ENCODE measurements at places on chromosomes 16 and 17.

DNA sequence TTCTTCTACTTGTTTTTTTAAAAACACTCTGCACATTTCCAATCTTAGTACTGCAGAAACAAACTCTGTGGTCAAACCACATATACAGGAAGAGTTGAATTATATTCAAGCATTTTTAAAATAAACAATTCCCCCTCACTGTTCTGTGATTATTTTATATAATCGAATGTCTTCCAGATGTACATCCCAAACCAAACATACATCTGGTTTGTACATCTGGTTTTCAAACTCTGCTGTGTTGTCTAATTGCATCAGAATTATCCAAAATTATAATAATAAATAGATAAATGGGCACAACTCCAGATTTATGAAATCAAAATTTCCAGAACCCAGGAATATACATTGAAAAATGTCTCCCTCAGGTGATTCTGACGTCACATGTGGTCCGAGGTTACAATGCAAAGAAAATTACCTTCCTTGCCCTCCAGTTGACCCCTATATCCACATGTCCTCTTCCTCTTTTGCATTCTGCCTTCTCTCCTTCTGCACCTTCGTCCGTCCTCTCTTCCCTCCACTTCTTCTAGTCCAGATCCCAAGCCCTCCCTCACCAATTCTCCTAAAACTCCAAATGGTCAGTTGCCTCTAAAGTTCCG is 13.3 kb upstream of the CCDC144A start:
- DNase-seq, result no peak

- no peak for DNase-seq
These were observed 16.5 kb upstream of the EIF1 start for GRCh38 chr17:41672153-41672552.

DNA sequence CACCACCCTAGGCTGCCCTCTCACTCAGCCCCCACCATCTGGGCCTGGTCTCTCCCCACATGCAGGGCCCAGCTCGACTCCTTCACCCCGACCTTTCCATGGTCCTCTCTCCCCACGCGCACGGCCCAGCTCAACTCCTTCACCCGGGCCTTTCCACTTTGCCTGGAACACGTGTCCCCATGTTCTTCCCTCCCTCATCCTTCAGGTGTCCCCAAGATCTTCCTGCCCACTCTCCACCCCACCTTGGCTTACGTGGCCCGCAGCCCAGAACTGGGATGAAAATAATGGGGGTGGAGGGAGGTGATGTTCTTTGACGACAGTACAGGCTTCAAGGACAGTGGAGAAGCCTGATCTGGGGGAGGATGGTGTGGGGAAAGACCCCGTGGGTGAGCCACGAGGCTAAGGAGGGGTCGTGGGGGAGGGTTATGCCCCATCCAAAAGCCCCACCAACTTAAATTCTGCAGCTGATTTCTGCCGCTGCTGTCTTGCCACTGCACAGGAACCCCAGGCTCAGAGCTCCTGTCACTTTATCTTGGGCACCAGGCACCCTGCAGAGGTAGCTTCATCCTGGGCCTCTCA is 9.9 kb upstream of the MEAK7 start:
- no peak for DNase-seq

- DNase-seq, result no peak
These were observed 64.5 kb upstream of the CIBAR2 start for GRCh38 chr16:85176541-85177447.

DNA sequence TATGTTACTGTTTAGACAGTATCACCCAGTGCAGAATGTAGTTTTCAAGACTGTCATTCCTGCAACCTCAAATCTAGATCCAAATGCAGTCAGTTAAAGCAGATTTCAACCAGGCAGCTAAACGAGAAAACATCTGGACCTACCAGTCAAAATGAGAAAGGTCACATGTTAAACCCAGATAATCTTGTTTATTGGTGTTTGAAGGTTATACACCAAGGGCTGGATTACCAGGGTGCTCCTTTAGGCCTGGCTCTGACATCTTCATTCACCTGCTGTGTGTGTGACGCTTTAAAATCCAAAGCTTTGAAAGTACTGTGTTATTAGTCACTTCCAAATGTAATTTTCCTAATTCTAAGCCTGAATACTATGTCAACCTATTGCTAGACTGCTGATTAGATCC is 54.9 kb downstream of the IKZF3 start:
- no peak for DNase-seq

DNA sequence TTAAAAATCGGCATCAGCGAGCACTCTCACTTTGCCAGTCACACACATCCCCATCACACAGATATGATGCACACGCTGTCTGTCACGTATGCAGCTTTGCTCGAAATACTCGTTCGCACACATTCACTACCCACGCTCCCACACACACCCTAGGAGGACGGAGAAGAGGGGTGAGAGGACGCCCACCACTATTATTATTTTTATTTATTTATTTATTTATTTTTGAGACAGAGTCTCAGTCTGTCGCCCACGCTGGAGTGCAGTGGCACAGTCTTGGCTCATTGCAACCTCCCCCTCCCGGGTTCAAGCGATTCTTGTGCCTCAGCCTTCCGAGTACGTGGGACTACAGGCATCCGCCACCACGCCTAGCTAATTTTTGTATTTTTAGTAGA is 30.4 kb downstream of the HASPIN start:
- DNase-seq, result no peak

GRCh38 chr17:78396441-78397337 is 18.2 kb downstream of the PGS1 start:
- no peak for DNase-seq

GRCh38 chr17:2928294-2928890 is 132.2 kb downstream of the RAP1GAP2 start:
- no peak for DNase-seq

DNA sequence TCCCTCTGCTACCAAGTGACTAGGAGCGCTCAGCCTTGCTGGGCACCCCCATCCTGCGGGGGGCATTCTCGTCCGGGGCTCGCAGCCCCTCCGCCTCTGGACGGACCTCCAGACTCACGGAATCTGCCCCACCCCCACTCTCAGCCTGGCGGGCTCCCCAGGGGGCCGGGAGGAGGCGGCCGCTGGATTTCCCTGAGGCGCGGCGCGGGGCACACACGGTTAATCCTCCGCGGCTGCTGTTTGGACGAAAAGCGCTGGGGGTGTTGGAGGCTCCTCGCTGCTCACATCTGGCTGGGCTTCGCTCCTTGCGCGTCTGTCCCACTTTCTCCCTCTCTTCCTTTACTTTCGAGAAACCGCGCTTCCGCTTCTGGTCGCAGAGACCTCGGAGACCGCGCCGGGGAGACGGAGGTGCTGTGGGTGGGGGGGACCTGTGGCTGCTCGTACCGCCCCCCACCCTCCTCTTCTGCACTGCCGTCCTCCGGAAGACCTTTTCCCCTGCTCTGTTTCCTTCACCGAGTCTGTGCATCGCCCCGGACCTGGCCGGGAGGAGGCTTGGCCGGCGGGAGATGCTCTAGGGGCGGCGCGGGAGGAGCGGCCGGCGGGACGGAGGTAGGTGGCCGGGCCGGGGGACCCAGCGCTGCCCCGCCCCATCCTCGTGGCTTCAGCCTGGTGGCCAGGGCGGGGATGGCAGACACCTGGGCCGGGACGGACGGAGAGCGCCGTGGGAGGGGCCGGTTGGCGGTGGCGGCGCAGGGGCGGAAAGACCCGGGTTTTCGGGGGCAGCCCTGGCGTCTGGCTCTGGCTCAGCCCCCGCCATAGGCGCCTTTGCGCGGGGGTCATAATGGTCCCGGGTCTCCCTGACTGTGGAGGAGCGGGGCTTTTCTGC is at the start of gene C1QTNF1:
TSS of gene C1QTNF1 (plus strand) at position 284 of the 886 bp plus-strand sequence. CDS start 19,800 bp downstream, outside the sequence.
- DNase-seq, result no peak

- DNase-seq, result no peak
These were observed 16.0 kb upstream of the CCL17 start for GRCh38 chr16:57388359-57389086.

GRCh38 chr17:40157973-40158372 is 17.6 kb downstream of the CASC3 start:
- DNase-seq, result no peak

DNA sequence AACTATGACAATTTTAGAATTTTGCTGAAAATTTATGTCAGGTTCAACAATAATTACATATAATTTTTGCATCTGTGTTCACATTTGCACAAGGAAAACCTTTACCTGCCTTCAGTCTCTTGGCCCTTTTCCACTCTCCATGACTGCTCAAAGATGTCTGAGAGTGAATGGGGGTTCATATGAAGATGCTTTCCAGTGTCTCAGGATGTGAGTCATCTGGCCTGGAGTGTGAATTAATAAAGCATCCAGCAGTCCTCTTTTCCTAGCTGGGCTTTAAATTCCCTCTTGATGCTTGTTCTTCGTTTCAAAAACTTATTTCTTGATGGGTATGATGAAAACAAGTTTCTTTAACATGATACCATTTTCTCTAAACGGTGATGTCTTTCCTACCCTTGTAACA is 99.9 kb downstream of the CDK5R1 start:
- no peak for DNase-seq

- no peak for DNase-seq
These were observed 7.7 kb upstream of the C16orf78 start for GRCh38 chr16:49365711-49366509.

- no peak for DNase-seq
These were observed 9.8 kb upstream of the CTCF start for GRCh38 chr16:67552476-67552875.

DNA sequence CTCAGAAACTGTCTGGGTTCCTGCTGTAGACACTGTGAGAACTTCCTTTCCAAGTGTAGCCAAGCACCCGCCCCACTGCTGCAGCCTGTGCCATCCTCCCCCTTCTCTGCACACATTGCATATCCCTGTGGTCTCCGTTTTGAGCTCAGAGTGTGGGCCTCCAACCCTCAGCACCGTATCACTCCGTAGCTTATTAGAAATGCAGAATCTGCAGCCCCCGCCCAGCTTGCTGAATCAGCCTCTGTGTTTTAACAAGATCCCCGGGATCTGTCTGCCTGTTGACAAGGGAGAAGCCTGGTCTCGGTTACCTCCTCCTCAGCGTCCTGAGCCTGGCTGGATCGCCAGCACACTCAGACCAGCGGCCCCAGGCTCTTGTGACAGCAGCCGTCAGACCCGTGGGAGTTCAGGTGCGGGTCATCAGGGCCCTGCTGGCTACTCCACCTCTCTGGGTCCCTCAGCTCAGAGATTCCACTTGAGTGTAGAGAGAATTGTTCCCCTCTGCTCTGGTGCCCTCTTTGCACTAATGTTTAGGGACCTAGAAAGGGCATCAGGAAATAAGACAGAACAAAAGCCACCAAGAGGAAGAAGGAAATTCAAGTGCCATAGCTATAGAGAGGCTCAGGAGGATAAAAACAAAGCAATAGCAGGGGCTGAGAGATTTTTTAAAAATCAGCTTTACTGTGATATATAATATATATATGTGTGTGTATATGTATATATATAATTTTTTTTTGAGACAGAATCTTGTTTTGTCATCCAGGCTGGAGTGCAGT is 92.3 kb downstream of the PITPNC1 start:
- no peak for DNase-seq

DNA sequence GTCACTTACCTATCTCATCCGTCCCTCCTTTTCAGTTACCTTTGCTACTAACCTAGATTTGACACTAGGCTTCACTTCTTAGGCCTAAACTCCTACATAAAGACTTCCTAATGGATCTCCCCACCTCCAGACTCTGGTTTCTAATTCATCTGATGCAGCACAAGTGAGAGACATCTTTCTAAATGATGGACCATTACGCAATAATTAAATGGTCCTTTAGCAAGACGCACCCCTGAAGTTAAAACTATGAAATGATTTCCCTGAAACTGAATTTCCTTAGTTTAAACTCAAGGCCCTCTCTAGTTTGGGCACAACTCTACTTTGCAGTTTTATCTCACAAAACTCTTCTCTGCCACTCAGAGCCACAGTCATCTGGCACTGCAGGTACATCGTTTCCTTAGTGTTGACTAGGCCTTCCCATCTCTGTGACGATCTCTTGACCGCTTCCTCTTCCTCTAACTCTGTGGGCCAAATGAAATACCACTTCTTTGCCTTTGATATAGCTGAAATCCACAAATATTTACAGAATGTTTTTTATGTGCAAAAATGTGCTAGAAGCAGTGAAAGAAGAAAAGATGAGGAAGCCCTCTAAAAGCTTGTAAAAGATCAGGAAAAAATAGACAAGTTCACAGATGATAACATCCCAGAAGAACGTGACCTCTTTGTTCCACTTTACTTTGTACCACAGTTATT is 3.3 kb downstream of the SYNRG start:
- no peak for DNase-seq

- no peak for DNase-seq
These were observed 14.1 kb downstream of the CCL4 start for GRCh38 chr17:36117505-36118382.

DNA sequence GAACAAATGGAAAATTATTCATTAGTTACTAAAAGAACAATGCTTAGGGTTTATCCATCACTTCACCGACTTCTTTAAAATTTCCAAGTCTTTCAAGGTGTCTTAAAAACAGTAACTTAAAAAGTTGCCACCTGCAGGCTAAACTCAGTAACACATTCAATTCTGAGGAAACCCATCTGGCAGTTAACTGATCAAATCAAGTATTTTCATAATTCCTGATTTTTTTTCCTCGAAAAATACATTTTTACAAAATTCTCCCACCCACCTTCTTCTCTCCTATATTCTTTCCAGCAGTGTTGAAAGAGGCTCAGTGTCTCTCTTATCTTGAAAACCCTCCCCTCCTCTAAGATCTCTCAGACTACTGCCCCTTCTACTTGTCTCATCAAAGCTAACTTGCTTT is 29.9 kb downstream of the PARN start:
- no peak for DNase-seq

- DNase-seq, result no peak
These were observed 3.6 kb upstream of the XAF1 start for GRCh38 chr17:6752068-6752909.

GRCh38 chr17:32382526-32383223 is 32.7 kb downstream of the ZNF207 start:
- DNase-seq, result no peak

GRCh38 chr17:30926516-30926915 is 4.8 kb downstream of the ADAP2 start:
- no peak for DNase-seq

- DNase-seq, result no peak
These were observed 35.7 kb upstream of the GNA13 start for GRCh38 chr17:65092262-65092661.

DNA sequence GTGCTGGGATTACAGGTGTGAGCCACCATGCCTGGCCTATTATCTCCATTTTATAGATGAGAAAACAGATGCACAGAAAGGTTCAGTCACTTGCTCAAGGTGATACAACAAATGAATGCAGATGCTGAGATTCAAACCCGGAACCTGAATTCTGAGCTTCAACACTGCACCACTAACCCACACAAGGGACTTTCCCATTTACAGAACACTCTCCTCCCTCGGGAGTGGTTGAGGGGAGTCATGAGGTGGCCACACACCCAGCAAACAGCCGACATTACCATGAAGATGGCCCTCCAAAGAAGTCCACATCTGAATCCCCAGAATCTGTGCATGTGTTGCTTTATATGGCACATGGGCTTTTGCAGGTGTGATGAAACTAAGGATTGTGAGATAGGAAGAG is 9.1 kb downstream of the BCL7C start:
- no peak for DNase-seq

- no peak for DNase-seq
These were observed 35.4 kb downstream of the PLCD3 start for GRCh38 chr17:45096926-45097325.
